A673 (cell line): ENCODE measurements at places on chromosomes 7 and 10. TPM values are rescaled to one million over a fixed set of nuclear protein-coding genes. Genes with fewer than 3 reads are reported as not detected.

DNA sequence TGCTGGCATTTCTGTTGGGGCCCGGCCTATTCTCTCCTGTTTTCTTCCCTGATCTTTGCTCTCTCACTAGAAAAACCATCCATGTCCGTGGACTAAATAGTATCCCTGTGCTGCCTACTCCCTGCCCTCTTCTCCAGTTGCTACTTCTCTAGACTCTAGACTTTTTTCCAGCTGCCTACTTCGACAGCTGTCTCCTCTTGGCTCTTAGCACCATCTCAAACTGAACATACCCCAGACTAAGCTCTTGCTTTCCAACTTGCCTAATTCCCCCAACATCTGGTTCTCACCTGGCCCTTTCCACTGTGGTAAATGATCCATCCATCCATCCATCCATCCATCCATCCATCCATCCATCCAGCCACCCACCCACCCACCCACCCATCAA, 19.5 kb downstream of the ADCYAP1R1 start:
- DNase-seq, result no peak

The ELFN1 gene
- 0.09 TPM in 1 of 2 replicates, not detected in the other for total RNA-seq

DNA sequence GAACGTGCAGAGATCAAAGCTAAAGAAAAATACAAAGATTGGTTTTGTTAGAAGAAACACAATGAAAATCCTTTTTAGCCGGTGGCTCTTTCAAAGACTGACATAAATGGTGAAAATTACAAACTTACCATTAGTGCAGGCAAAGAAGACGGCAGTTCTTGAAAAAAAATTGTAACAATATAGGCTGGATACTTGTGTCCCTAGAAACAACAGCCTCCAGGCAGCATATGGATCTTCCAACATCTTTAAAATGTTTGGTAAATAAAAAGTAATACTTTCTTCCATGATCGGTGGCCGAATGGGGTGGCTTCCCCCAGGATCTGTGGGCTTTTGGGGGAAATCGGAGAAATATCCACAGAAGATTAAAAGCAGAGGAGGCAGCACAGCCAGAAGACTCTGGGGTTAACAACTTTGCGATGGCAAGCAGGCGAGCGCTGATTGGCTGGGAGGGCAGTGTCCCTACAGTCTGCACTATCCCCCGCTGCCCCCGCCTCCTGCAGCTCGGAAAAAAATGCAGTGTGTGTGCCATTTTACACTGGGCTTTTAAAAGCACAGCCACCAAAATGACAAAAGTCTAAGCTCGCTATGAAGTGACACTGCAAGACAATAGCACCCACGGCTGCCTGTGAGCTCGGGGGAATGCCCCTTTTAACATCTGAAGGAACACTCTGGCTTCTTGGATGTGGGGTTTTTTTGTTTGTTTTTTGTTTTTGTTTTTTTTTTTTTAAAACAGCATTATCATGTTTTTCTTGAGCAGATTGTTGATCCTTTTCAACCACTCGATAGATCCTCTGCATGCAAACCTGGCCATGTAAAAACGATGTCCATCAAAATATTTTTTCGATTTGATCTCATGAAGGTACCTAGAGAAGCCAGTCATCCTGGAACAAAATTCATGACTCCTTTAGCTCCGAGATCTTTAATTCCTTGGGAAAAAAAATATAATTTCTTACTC, 31.7 kb upstream of the EPC1 start:
- peak; percentile 98 for DNase-seq

- no peak for DNase-seq
Observed at GRCh38 chr10:84175436-84175835, 1.8 kb downstream of the GPR15LG start.

The CALHM1 gene
- not detected in 2 replicates for total RNA-seq

DNA sequence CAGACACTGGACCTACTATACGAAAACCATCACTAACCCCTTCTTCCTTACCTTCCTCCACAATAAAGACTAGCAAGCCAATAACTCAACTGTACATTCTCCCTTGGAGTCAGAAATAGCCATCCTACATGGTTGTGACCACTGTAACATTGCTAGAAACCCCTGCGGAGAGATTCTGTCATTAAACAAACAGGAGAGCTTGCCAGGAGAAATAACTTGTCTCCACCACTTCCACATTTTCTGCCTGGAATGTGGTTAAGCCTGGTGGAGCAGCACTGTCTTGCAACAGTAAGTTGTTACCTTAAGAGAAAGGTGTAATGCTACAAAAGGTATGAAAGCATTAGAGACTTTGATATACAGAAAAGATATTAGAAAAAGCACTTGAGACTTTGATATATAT, 45.8 kb downstream of the THSD7A start:
- DNase-seq, result no peak

The SRRM3 gene
- 1.7 and 1.8 TPM in 2 replicates for total RNA-seq

The TRUB1 gene
- total RNA-seq, result 29.6 and 30.0 TPM in 2 replicates

- DNase-seq, result no peak
Observed at GRCh38 chr10:95346715-95347401, 56.1 kb upstream of the PDLIM1 start.

- DNase-seq, result no peak
Observed at GRCh38 chr7:1340461-1341360, 108.0 kb downstream of the UNCX start.

DNA sequence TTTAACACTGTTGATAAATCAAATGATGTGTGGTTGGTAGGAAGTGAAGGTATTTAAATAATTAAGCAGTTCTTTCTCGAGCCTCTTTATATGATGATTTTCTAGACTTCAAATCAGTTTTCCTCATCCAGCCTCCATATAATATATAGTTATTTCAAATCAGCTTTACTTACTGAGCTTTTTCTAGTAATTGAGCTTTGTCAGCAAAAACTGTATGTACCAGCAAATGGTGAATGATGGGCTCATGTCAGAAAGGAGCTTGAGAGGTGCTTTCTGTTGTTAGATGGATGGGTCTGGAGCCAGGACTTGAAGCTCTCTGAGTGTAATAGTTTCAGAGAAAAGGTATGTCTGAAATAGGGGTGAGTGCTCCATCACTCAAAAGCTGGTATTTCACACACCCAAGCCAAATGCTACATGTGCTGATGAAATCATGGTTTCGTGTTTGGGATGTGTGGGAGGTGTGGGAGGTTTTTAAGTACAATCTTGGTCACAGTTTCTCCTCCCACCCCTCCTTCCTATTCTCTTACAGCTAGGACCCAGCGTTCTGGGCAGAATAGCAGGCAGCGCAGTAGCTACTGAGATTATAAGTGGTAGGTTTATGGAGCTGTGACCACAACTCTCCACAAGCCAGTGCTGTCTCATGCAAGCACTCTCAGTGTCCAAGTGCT, 55.8 kb downstream of the LRMDA start:
- no peak for DNase-seq

- DNase-seq, result no peak
Observed at GRCh38 chr10:101570428-101571270, 17.4 kb downstream of the POLL start.

DNA sequence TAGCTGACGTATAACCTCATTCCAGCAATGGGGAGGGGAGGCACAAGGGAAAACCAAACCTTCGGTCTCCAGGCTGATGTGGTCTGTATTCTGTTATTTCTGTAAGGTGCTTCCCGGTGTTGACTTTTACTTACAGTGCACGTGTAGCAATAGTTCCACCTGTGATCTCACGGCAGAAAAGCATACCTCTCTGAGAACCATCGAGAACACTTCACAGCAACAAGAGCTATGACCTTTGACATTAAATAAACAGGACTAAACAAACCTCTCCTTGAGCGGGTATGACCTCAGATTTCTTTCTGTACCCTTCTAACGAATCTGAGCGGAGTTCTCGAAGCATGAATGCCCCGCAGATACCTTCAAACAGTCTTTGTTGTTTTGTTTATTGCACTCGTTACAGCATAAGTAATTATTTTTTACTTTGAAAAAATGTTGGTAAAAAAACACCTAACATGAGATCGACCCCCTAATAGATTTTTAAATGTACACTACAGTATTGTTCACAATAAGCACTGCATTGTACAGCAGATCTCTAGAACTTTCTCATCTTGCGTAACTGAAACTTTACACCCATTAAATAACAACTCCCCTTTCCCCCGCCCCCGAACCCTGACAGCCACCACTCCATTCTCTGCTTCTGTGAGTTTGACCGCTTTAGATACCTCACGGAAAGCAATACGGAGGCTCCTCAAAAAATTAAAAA, 282.3 kb downstream of the GATA3 start:
- DNase-seq, result no peak

DNA sequence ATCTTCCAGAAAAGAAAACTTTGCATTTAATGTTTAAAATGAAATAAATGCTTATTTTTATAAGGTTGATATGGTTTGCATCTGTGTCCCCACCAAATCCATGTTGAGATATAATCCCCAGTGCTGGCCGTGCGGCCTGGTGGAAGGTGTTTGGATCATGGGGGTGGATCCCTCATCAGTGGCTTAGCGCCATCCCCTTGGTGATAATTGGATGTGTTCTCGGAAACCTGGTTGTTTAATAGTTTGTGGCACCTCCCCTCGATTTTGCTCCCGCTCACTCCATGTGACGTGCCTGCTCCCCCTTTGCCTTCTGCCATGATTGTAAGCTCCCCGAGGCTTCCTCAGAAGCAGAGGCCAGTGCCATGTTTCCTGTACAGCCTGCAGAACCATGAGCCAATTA, 2.4 kb upstream of the MTPAP start:
- DNase-seq, result no peak

- no peak for DNase-seq
Observed at GRCh38 chr7:19095353-19095860, 22.0 kb downstream of the TWIST1 start.

The FMC1 gene
- total RNA-seq, result 10.5 and 11.5 TPM in 2 replicates

GRCh38 chr7:83547526-83547925, 101.4 kb downstream of the SEMA3E start:
- peak; percentile 15 for DNase-seq

The TMEM120A gene
- 18.7 and 18.9 TPM in 2 replicates for total RNA-seq

DNA sequence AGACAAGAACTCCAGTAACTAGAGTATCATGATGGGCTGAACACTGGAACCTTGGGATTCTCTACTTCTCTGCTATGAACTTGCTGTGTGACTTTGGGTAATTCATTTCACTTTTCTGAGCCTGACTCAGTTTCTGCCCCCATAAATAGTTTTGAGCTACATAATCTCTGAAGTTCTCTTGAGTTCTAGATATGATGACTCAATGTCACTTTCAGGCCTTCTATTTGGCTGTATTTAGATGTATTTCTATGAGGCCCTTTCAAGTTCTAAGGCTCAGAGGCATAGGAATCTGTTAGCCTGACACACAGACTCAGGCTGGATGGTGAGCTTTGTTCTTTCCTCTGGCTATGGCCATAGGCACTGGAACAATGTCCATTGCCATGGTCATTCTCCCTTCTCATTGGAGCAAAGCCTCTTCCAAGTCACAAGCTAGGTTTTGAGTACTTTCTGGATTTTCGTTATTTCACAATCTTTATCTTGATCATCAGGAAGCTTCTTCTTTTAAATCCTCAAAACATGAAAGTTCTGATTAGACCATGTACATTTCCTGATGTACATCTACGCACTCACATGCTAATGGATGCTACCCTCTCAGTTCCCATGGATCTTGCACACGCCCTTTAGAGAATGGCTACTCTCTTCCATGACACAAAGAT, 101.6 kb downstream of the TES start:
- DNase-seq, result no peak

GRCh38 chr7:106369816-106370215, 85.0 kb upstream of the NAMPT start:
- no peak for DNase-seq

DNA sequence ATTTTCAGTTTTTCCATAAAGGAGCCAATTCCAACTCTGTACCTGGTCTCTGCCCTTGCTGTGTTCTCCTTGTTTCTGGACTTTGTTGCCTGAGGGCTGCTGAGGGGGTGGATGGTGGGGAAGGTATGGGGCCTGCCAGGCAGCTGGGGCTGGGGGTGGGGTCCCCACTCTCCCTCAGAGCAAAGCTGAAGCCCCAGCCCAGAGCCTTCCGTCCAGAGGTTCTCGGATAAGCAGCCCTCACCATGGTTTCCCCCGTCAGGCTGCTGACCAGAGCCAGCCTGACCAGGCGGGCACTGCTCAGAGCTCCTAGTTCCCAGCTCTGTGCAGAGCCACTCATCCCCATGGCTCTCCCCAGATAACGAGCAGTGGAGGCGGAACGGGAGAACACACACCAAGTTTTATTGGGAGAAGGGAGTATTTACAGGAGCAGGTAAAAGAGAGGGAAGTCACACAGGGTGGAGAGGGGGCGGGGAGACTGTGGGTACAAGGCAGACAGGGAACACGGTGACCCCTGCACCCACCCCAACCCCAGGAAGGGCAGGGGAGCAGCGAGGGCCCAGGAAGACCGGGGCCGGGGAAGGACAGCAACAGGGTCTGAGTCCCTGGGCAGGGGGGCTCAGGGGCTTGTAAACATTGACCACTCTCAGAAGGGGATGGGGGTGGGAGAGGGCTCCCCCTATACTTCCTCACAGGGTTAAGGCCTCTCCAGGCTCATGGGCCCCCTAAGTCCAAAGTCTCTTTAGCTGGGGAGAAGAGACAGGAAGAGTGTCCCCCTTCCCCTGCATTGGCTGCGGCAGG, 5.8 kb downstream of the GNB2 start:
- no peak for DNase-seq

The CPEB3 gene
- 1.1 and 1.4 TPM in 2 replicates for total RNA-seq

The GBX1 gene
- not detected in 2 replicates for total RNA-seq

GRCh38 chr10:27258838-27259812, 18.5 kb upstream of the ACBD5 start:
- peak; percentile 10 for DNase-seq

DNA sequence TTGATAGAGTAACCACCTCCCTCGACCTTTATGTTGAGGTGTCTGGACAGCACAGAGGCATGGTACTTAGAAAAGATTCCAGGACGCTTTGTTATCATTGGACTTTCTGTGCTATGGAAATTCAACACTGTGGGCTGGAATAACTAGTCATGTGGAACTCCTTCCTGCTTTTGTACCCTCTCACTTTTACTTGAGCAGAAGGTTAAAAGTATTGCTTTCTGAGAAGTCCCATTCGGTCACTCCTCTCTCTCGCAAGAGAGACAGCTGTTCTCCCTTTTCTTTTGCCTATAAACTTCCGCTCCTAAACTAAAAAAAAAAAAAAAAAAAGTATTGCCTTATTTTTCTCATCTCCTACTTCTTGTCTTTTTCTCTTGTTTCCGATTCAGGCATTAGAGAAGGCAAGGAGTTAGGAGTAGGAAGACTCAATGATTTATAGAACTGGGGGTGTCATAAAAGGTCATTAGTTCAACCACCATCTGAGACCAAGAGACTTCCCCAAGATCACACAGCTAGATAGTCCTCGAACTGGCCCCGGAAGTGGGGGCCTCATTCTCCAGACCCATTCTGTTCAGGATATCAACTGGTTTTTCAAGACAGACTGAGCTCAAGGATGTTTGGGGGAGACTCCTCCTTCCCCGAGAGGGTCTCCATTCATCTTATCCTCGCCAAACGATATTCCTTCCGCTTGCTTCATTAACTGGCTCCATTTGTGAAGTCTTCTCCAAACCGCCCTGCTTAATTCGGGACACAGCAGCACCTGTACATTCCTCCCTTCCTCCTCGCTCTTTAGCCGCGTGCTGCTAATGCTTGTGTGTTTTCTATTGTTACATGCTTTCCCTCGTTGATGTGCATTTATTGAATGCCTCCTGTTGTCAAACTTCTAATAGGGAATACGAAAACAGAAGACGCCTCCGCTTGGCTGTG, 995 bp upstream of the INPP5F start:
- no peak for DNase-seq
